ENCODE measurements at places on chromosomes 7 and 10. TPM values are rescaled to one million over a fixed set of nuclear protein-coding genes. Genes with fewer than 3 reads are reported as not detected.

The LRRC17 gene
- 0.55 TPM for polyA plus RNA-seq

The LRRC4 gene
- polyA plus RNA-seq, result 0.39 TPM

The CLDN12 gene
- 16.3 TPM for polyA plus RNA-seq

The FLNC gene
- 1,658 TPM for polyA plus RNA-seq

The MMRN2 gene
- 12.0 TPM for polyA plus RNA-seq

The PTPRE gene
- polyA plus RNA-seq, result 0.93 TPM

The FKBP9 gene
- 15.1 TPM for polyA plus RNA-seq

The SRGN gene
- 54.0 TPM for polyA plus RNA-seq

The FFAR4 gene
- polyA plus RNA-seq, result 0.01 TPM

The SLK gene
- 35.7 TPM for polyA plus RNA-seq

The MPP7 gene
- 2.3 TPM for polyA plus RNA-seq

DNA sequence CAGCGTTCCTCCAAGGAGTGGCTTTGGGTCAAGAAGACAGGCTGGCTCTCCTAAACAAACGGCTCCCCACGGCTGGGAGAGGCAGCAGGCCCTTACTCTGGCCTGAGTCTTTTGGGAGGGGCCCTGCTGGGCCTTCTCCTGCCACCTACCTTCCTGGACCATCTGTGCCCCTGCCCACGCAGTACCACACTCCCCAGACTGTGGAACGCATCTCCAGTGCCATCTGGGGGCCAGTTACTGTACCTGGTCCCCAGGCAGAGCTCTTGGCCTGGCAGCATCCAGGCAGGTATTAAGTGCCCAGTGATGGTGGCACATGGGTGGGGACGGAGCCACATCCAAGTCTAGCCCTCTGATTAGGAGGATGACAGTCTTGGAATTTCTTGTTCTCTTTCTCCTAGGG is 14.4 kb downstream of the ALKBH4 start:
- DNase-seq, result no peak

DNA sequence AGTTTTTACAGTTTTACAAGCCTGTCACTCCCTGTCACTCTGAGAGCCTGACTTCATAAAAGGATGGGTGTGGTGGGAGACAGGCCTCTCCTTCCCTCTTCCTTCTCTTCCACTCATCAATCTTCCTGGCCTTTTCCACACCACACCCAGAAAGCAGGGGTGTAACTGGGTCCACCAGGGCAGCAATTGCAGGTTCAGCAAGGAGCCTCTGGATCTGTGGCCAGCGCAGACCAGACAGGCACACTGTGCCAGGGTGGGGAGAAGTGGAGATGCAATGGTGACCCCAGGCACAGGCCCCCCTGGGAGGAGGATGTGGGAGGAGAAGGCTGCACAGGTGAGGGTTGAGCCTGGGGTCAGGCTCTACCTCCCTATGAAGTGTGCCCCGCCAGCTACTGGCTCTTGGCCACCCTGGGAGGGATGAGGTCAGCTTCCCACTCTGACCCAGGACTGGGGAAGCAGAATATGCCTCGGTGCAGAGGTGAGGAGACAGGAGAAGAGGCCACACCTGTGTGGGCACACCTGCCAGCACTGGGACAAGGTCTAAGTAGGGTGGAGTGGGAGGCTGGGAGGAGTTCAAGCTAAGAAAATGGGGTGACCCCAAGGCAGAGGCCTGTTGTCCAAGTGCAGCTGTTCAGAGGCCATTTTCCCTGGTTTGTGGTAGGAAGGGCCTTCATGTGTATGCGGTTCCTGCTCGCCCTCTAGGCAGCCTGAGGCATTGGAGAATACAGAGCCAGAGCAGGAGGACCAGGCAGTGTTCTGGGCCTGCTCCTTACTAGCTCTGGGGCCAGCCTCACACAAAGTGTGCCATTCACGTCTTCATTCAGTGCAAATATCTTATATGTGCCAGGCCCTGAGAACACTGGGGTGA is 20.2 kb upstream of the TMEM72 start:
- no peak for DNase-seq

DNA sequence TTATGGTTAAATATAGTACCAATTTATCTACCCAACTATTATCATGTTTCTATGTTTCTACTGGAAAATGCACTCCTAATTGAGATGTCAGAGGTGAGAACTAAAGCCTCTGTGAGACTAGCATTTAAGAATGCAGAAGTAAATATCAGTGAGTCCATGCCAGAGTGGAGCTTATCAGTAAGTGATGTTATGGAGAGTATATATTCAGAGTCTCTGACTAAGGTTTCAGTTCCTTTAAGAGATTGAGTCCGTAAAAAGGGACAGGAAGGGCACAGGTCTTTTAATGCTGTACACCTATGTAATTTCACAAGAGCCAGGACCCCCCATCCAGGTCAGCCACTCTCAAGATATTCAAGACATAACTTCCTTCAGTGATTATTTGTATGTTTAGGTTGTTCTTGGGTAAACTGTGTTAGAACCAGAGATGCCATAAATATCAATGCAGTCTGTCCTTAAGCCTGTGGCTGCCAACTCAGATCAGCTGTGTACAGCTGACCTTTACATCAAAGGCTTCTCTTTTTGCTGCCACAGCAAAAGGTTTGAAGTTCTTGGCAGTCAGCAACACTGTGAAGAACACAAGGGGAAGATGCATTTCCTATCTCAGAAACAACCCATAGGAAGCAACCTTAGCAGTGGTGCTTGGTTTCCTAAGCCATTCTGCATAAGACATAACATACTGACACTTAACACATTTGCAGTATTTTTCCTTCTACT is 244.8 kb downstream of the BICC1 start:
- DNase-seq, result no peak

GRCh38 chr10:98433881-98434732 is 12.6 kb downstream of the HPS1 start:
- DNase-seq, result no peak

GRCh38 chr7:113891828-113892227 is 27.0 kb downstream of the PPP1R3A start:
- DNase-seq, result no peak

DNA sequence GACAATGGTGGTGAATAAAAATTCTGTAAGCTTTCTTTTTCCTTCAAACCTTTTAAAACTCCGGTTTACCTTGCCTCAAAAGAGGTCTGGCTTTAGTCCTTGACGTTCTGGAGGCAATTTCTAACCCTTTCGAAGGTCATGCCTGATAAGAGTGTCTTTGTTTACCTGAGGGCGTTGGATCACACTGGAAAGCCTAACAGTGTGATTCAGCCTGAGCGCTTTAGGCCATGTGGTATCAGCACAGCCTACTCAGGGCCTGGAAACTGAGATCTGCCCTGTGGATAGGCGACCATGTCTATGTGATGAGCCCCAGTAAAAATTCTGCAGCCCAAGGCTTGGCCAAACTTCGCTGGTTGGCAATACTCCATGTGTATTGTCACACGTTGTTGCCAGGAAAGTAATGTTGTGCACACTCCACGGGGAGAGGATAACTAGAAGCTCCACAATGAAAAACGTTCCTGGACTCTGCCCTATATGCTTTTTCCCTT is 10.7 kb downstream of the CCDC6 start:
- no peak for DNase-seq

GRCh38 chr7:12647364-12648219 is 39.8 kb upstream of the ARL4A start:
- DNase-seq, result no peak

GRCh38 chr10:75263806-75264205 is 28.0 kb upstream of the COMTD1 start:
- no peak for DNase-seq

GRCh38 chr10:408236-408635 is 273.0 kb downstream of the ZMYND11 start:
- no peak for DNase-seq

DNA sequence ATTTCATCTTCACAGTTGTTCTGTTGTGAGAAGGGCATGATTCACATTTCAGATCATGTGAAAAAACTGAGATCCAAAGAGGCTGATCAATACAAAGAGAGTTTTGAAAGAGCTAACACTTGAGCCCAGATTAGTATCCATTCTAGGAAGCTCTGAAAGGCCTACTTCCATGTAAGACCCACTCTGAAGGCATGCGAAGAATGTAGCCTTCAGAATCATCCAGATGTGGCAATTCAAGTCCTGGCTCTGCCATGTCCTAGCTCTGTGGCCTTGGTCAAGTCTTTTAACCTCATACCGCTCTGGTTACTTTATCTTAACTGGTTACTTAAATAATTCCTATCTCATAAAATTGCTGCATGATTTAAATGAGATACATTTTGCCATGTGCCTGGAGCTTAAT is 111.1 kb downstream of the FZD1 start:
- no peak for DNase-seq

GRCh38 chr7:42744746-42745145 is 167.1 kb downstream of the C7orf25 start:
- no peak for DNase-seq

- DNase-seq, result no peak
Measured at GRCh38 chr10:80648106-80648505, 110.4 kb downstream of the SH2D4B start.

DNA sequence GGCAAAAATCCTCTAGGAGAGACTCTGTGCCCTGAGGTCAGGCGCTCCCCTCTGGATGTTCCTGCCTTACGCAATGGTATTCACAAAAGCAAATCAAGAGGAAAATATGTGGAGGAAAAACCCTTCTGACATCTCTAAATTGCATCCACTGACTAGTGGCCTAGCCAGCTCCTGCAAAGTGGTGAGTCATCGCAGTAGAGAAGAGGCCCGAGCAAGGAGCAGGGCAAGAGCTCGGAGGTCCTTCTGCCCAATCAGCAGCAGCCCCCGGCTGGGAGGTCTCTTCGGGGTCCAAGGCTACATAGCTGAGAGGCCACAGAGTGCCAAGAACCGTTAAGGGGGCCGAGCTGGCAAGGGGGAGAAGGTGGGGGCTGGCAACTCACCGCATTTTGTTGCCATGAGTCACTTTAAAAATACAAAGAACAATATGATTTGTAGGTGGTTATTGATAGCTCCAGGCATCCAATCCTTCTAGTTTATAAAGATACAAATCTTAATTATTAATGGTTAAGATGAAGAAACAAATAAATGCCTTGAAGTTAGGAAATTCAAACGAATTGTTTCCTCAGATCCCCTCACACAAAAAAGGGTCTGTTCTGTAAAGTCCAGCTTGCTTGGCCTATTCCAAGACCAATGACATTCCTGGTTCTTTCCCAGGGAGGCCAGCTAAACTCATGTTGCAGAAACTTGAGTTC is 161.6 kb downstream of the PKD1L1 start:
- DNase-seq, result peak; percentile 57

DNA sequence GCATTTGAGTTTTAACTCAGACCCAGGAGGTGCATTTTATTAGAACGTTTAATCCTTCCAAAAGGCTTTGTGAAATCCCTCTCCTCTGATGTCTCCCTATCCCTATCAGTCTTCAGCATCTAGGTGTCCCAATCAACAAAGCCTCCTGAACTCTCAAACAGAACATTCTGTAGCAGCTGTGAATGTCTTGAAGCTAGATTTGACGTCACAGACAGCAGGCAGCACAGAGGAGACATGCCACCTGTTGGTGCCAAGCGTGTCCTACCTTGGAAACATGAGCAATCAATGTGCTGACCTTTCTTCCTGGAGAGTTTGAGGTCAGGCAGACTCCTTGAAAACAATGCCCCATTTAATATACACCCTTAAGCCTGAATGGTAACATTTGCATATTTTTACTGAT is 125.5 kb downstream of the RNLS start:
- peak; percentile 62 for DNase-seq

DNA sequence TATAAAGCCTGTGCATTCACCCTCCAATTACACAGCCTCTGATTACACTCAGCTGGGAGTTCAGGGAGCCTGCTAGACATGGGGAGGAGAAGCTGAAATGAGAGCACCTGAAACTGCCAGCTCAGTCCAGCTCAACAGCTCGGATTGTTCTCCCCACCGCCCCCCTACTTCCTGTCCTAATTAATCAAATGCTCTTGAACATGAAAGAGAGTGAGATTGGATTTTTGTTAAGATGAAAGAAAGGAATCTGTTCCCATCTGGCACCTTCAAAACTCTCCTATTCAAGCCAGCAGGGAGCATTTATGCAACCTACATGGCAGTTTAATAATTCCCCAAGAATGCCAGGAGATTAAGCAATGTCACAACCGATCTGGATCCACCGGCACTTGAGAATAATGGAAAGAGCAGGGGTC is 98.0 kb downstream of the NPSR1 start:
- DNase-seq, result no peak

DNA sequence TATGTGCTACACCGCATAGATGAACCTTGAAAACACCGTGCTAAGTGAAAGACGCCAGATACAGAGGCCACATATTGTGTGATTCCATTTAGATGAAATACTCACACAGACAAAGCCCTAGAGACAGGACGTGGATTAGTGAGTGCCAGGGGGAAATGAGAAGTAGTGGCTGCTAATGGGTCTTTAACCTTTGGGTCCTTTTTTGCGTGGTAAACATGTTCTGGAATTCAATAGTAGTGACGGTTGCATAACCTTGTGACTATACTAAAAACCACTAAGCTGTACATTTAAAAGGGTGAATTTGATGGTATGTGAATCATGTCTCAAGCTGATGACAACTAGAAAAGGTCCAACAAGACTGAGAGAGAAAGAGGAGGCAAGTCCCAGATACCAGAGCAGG is 15.6 kb downstream of the SMKR1 start:
- no peak for DNase-seq

GRCh38 chr10:61120805-61121204 is 176.8 kb upstream of the RHOBTB1 start:
- no peak for DNase-seq

- DNase-seq, result no peak
Measured at GRCh38 chr10:33309406-33309805, 25.1 kb downstream of the NRP1 start.

- DNase-seq, result no peak
Measured at GRCh38 chr7:21754963-21755362, 190.7 kb downstream of the CDCA7L start.

DNA sequence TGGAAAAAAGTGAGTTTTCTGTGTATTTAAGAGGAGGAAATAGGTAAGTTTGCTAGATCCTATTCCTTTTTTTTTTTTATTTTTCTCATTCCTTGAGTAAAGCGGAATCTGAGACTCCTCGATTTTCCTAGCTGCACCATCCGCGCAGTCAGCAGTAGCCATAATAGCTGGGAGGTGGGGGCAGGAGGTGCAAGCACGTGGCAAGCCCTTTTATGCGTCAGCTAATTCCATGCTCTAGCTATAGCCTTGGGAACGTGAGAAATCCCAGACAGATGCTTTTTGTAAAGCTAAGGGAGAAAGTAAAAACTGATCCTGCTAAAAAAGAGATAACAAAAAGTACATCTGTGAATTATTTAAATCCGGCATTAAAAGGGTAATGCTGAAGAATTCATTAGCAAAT is 33.2 kb upstream of the TPK1 start:
- no peak for DNase-seq

- DNase-seq, result no peak
Measured at GRCh38 chr7:37045681-37046179, 321.4 kb upstream of the AOAH start.

DNA sequence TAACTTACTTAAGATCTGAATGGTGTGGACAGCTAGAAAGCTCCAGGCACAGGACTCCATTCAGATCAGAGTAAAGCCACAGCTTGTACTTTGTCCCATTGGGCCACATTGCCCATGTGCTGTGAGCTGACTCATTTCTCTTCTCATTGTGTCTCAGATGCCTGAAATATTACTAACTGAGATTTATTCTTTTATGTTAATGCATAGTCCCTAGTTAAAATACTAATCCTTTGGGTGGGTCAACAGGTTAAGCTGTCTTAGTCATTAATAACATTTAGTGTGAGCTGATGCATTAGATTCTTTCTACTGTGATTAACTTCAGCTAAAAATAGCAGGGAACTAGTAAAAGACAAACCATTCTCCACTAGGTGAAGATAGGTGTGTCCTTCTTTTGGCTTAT is 104.7 kb upstream of the ARMC3 start:
- no peak for DNase-seq

GRCh38 chr10:71436268-71437125 is 39.8 kb downstream of the CDH23 start:
- no peak for DNase-seq

- peak; percentile 11 for DNase-seq
Measured at GRCh38 chr10:124300224-124300623, 118.5 kb downstream of the OAT start.

Measured in psoas muscle (tissue), 8 donors.